Bronchial smooth muscle cell (primary cell): ENCODE measurements at places on chromosomes 5 and 9. TPM values are rescaled to one million over a fixed set of nuclear protein-coding genes. Genes with fewer than 3 reads are reported as not detected.

The INSL6 gene
- total RNA-seq = not detected in 2 replicates

The NIPAL4 gene
- not detected in 2 replicates for total RNA-seq

The HAPLN1 gene
- 0.77 and 1.1 TPM in 2 replicates for total RNA-seq

The PHF24 gene
- total RNA-seq = 0.09 and 0.16 TPM in 2 replicates

The CAMSAP1 gene
- total RNA-seq = 15.0 and 19.7 TPM in 2 replicates

The GRIA1 gene
- total RNA-seq = 0.16 TPM in 1 of 2 replicates, not detected in the other

The C5orf34 gene
- 1.1 and 1.9 TPM in 2 replicates for total RNA-seq

The BTNL8 gene
- total RNA-seq = not detected in 2 replicates

The FANCC gene
- total RNA-seq = 2.7 and 3.9 TPM in 2 replicates

The NR4A3 gene
- 0.32 and 0.43 TPM in 2 replicates for total RNA-seq
